ENCODE measurements at places on chromosomes 3 and 15. TPM values are rescaled to one million over a fixed set of nuclear protein-coding genes. Genes with fewer than 3 reads are reported as not detected.

Gene GOLGA8R
- total RNA-seq = 2.3 TPM

Gene GOLGA6D
- total RNA-seq = not detected

Gene CPN2
- not detected for total RNA-seq

Gene CACNA2D2
- total RNA-seq = not detected

Gene NUSAP1
- total RNA-seq = 5.3 TPM

Data from cardiac ventricle fibroblast (primary cell).